ENCODE measurements at places on chromosomes 6 and 20.

- DNase-seq = peak; percentile 100
Observed at GRCh38 chr6:32195652-32195901, 3.1 kb upstream of the GPSM3 start.

DNA sequence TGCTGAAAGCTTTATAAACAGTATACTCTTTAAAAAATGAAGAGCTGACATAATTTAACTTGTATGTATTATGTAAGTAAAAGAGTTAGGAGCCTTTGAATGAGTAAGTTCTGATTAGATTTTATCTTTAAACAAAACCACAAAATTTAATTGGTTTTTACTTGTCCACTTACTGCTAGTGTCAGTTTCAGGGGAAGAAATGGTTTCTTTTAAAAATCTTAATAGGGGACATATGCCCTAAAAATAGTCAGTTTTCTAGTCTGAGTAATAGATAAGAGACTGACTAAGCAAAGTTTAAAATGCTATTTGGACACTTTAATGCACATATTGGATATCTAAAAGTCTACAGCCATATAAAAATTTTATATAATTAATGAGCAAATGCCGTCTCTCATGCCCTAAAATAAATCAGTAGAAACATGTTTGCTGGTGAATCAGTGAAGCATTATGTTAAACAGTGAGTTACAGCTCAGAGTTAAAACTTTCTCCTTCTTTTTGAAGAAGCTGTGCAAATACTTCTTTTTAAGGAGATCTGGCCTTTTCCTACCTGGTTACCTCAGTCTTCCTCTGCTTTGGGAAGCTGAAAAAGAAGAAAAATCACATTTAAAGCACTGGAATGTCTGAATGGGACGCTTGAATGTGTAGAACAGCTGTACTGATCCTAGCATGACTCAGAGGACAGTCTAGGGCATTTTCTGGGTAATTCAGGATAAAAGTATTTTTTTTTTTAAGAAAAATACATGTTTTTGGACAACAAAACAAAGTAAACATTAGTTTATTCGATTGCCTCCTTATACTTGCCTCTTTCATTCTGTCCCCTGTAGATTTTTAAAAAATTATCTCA lies 55.3 kb downstream of the CDH26 start:
- no peak for DNase-seq

- DNase-seq = no peak
Observed at GRCh38 chr20:10639077-10639736, 34.6 kb downstream of the JAG1 start.

GRCh38 chr6:41651962-41652657 lies 13.8 kb downstream of the MDFI start:
- no peak for DNase-seq

- no peak for DNase-seq
Observed at GRCh38 chr20:38499366-38499765, 26.7 kb downstream of the RALGAPB start.

GRCh38 chr6:11050731-11051130 lies 6.6 kb upstream of the ELOVL2 start:
- DNase-seq = no peak

DNA sequence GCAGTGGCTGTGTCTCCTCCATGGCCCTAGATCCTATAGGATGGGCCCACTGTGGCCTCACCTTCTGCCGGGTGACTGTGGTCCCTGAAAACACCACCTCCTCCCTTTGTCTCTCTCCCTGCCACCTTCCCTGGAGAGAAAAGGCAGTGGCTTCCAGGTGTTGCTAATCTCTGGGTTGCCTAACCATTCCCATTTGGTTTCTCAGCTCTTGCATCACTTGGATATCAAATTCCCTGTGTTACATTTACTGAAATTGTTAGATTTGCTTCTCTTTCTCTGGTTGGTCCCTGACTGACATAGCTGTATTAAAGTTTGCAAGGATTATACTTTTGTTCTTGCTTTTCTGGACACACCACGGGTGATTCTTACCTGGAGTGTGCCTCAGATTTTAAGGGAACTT lies 9.3 kb upstream of the ZFP64 start:
- no peak for DNase-seq

DNA sequence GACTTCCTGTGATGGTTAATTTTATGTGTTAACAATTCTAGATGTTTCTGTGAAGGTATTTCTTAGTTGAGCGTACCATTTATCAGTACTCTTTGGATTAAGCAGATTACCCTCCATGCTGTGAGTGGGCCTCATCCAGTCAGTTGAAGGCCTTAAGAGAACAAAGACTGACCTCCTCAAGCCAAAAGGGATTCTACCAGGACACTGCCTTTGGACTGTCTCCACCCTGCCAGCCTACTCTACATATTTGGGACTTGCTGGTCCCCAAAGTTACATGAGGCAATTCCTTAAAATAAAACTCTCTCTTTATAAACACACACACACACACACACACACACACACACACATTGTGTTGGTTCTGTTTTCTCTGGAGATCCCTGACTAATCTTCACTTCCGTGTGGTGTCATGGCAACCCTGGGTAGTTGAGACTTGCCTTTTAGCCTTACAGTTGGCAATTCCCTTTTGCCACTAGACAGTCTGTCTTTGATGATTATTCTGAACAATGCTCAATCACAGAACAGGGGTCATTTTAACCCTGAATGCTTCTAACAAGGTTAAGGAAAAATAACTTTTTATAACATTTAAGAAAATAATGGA lies 32.2 kb downstream of the MRAP2 start:
- DNase-seq = no peak

- DNase-seq = no peak
Observed at GRCh38 chr6:33975661-33976436, 170.0 kb downstream of the GRM4 start.

DNA sequence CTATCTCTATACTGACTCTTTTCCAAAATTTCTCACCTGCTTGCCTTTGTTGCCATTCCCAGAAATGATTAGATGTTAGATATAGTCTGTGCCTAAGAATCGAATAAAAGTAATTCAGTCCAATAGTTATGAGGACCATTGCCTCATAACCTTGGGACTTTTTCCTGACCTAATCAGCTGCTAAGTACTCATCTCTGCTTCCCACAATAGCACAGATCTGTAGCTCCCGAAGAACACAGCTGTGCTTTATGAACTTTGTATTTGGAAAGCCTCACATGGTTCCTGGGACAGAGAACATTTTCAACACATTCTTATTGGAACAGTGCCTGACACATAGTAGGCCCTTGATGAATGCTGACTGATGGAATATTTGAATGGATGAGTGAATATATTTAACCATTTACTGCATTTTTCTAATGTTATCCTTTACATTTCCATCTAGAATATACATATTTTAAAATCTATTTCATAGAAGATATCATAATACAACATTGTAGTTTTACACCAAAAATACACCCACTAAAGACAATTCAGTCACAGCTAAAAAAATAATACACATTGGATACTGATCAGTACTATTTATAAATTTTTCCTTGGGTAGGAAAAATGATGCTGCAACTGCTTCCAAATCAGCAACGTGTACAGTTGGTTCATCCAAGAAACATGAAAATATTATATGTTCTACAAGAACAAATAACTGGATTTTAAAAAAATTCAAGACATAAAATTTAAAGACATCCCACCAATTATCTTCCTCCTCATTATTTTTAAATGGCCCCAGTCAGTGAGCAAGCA lies 53.9 kb downstream of the HS3ST5 start:
- DNase-seq = no peak

- DNase-seq = no peak
Observed at GRCh38 chr20:12179692-12180091, 262.0 kb downstream of the BTBD3 start.

- DNase-seq = no peak
Observed at GRCh38 chr6:113120582-113121285, 736.4 kb upstream of the MARCKS start.

GRCh38 chr6:118876198-118876597 lies 17.8 kb upstream of the ASF1A start:
- DNase-seq = no peak

GRCh38 chr20:25148181-25148981 lies 47.1 kb upstream of the ENTPD6 start:
- DNase-seq = peak; percentile 46

- no peak for DNase-seq
Observed at GRCh38 chr20:23159256-23159946, 73.3 kb upstream of the CD93 start.

- DNase-seq = no peak
Observed at GRCh38 chr6:140001821-140002341, 627.4 kb upstream of the CITED2 start.

DNA sequence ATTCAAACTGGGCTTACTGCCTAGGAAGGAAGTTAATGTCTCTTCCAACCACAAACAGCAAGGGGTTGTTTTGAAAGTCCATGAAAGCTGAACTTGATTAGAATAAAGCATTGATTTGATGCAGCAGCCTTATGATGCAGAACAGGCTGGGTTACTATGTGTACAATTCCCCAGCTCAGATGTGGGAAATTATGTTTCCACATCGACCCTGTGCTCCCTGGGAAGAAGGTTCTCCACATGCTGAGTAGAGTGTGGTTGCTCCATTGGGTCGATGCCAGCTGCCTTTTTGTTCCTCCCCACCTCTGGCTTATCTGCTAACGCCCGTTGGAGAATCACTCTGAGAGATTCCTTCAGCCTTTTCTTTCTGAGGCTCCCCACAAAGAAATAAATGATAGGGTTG lies 1.2 kb downstream of the MAS1L start:
- no peak for DNase-seq

- DNase-seq = no peak
Observed at GRCh38 chr6:946546-946945, 253.6 kb upstream of the EXOC2 start.

DNA sequence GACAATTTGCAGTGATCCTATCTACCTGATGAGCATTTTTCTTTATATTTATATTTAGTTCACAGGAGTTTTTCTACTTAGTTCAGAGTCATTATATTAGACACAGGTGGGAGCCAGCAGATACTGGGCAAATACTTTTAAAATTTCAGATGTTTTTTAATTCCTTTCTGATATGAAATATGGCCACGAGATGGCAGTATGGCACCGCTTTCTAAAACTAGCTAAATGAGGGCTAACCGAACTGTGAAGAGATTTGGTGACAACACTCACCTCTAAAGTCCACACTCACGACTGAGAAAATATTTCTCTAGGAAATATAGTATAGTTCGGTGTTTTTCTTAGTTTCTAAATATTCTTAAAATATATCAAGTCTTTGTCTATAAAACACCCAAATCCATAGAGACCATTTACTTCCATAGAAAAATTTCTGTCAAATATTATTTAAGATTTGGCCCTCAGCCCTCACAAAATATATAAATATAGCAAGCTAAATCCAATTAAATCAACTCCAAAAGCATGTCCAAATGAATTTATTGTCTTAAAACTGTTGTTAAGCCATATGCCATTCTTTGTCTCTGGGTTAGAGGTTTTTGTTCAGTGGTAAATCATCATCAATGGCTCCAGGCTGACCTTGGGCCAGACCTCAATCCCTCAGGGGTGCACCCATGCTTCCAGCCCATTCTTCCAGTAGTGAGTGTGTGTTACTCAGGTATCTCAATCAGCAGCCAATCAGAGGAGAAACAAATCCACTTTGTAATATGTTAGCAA lies 63.6 kb downstream of the HUS1B start:
- DNase-seq = peak; percentile 79

- no peak for DNase-seq
Observed at GRCh38 chr20:55417836-55418235, 587.5 kb downstream of the CBLN4 start.

DNA sequence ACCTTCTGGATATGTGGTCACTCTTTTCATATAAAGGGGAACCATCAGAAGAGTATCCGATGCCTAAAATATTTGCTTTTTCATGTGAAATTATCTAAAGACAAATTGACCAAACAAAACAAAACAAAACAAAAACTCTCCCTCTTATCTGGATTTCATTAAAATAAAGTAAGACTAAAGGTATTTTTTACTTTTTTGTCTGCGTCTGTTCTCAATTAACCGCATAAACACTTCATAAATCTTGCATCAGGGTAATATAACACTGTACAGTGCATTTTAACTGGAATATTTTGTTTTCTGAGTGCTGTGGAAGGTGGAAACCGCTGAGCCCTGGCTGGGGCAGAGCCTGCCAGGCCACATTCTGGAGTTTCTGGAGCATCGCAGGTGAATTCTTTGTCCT lies 234.1 kb upstream of the ZFP64 start:
- no peak for DNase-seq

DNA sequence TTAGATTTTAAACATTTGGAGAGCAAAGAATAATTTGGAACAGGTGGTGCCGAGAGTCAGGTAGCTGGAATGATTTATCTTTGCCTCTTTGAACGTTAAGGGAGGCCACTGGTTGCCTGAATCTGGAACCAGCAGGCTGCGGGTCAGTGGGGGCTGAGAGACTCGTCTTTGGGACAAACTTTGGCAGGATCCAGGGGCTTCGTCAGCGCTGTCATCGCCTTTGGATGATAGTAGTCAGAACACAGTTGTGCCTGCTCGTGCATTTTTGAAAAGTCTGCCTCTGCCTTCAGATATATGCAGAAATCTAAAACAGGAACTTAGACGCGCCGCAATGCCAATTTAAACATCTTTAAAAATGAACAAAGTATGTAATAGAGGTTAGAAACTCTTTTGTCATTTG lies 5.0 kb downstream of the EYA2 start:
- no peak for DNase-seq

DNA sequence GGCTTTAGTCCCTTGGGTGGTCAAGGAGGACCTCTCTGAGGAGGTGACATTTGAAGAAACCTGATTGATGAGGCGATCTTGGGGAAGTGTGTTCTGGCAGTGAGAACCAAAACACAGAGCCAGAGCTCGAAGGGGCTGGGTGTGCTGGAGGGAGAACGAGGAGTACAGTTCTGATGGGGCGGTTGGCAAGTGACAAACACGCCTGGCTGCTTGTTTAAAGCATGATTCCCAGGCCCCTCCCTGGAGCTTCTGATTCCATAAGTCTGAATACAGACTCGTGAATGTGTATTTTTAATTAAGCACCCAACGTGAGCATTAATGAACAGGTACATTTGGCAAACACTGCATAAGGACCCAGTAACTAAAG lies 886 bp upstream of the NFATC2 start:
- DNase-seq = no peak

DNA sequence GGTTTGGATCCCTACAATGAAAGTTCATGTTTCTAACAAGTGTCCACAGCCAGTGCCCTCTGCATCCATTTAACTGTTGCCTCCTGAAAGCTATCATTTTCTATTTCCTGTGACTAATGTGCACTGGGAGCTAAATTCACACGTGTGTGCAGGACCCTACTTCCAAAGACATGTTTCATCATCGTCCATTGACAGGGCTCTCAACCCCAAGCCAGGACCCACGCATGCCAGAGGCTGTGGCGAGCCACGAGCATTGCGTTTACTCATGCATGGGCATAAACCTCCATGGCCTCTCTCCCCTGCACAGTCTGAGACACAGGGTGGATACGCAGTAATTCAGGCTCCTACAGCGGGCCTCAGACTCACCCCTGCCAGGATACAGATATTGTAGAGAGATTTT lies 153.2 kb downstream of the MAFB start:
- no peak for DNase-seq

- no peak for DNase-seq
Observed at GRCh38 chr20:53513168-53513488, 80.5 kb downstream of the ZNF217 start.

GRCh38 chr6:125380474-125380873 lies 78.7 kb upstream of the HDDC2 start:
- no peak for DNase-seq
